ENCODE measurements at places on chromosomes 1 and 21.

DNA sequence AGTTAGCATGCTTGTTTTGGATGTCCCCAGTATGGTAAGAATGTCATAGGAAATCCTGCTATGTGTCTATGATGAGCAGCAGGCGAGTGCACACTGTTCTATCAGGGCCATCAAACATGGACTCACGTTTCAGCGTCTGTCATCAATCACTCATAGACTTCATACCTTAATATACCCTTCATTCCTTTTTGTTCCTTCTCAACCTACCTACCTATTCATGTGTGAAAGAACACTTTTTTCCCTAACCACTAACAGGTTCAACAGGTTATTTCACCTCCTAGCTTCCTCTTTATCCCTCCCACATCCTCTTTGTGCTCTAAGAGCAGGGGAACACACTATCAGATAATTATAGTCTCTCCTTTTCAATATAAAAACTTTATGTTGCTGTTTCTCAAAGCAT lies 300.6 kb downstream of the TM2D1 start:
- no peak for DNase-seq

- DNase-seq: no peak
Measured at GRCh38 chr21:43187715-43188114, 18.9 kb downstream of the CRYAA start.

DNA sequence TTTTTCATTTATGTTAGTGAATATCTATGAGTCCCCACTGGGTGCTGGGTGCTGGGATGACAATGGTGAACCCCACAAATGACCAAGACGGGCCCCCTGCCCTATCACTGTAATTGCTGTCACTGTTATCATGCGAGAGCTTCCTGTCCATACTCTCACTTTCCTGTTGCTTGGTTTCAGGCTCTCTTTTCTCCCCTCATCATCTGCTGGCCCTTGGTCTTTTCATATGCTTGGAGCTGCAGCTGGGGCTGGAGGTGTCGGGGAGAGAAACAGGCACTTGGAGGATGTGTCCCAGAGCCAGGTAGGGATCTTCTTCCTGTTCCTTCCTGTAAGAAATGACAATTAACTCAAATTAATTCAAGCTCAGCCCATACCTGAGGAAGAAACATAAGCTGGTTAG lies 348.0 kb downstream of the PTPRU start:
- no peak for DNase-seq

GRCh38 chr1:3590139-3590763 lies 21.1 kb downstream of the MEGF6 start:
- DNase-seq: no peak

DNA sequence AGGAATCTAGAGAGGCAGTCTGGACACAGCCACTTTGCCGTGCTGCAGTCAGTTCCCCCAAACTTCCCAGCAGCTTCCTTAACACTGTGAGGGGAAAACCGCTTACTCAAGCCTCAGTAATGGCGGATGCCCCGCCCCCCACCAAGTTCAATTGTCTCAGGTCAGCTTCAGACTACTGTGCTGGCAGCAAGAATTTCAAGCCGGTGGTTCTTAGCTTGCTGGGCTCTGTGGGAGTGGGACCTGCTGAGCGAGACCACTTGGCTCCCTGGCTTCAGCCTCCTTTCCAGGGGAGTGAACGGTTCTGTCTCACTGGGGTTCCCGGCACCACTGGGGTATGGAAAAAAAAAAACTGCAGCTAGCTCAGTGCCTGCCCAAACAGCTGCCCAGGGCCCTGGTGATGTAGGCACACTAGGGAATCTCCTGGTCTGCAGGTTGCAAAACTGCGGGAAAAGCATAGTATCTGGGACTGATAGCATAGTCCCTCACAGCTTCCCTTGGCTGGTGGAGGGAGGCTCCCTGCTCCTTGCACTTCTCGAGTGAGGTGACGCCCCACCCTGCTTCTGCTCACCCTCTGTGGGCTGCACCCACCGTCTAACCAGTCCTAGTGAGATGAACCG lies 23.7 kb upstream of the HFM1 start:
- no peak for DNase-seq

GRCh38 chr1:97632075-97632474 lies 288.8 kb downstream of the DPYD start:
- no peak for DNase-seq

GRCh38 chr1:8015036-8015808 lies 10.9 kb downstream of the ERRFI1 start:
- DNase-seq: peak; percentile 60

Data from GM13976 (cell line).